LNCaP clone FGC (cell line): ENCODE measurements at places on chromosomes 5 and 9.

DNA sequence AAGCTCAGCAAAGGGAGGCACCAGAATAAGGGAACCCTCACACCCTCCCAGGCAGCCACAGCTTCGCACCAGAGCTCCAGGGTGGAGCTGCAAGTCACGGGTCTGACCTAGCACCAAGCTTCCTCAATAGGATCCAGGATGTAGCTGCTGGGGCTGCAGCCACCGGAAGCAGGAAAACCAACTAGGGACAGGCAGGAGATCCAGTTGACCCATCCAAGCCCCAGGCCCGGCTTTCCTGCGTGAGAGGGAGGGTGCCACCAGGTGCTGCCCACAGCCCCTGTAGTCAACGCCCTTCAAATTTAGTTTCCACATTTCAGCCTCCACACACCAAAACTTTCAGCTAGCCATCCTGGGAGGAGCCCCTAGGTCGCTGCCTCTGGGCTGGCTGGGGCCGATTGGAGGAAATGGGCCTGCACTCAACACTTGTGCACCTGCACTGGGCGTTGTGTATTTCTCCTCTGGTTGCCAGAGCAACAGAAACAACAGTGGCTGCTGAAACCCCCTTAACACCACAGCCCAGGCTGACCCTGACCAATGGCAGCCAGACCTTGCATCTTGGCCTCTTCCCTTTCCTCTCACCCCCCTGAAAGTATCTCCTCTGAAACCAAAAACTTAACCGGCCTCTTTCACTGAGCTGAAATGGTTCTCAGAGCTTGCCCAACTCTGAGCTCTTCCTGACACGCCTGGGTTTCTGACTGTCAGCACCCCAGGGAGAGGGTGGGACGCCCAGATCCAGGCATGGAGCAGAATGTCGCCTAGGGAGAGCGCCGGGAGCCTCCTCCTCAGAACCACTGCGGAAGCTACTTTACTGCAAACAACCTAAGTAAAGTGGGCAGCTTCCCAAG, 226.5 kb upstream of the MAP3K1 start:
- no peak for DNase-seq

DNA sequence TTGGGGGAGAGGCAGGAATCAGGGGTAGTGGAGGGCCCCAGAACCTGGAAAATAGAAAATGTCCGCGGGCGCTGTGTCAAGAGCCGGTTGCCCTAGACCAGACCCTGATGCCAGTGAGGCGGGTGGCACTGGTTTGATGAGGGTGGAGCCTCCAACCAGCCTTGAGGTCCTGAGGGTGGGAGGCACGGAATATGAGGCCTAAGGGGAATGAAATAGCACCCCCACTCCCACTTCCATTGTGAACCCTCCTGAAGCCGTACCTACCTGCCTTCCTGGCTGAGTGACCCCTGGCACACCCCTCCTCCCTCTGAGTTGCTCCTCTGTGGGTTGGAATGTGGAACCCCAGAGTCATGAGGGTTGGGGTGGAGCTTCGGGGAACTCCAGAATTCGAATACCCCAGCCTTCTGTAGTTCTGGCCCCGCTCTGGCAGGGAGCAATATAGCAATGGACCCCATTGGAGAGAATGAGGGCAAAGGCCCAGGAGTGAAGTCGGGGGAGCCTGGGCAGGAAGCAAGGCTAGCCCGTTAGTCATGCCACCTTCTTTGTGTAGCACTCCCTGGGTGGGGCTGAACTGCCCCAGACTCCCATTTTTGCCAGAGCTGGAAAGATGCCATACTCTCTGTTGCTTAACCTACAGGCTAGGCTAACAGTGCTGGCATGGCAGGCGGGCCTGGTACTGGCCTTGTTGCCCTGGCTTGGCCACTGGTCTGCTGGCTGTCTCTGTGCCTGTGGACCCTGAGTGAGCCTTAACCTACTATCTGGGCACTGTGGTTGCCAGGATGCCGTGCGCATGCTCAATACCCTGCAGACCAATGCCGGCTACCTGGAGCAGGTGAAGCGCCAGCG, 1.0 kb downstream of the FPGS start:
- no peak for DNase-seq

GRCh38 chr9:99895510-99895909, 10.9 kb upstream of the STX17 start:
- DNase-seq = no peak

DNA sequence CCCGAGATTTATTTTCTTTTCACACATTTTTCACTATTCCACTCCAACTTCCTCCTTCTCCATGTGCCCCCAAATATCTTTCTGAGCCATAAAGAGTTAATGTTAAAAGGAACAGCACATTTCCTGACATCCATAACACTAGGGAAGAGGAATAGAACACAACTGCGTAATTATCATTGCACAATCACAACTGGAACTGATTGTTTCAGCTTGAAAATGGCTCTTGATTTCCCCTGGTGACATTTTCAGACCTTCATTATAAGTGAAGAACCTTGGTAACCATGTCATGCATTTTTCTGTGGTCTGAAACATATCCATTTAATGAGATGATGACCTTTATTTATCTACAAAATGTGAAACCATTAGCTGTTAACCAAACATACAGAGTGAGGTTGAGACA, 82.4 kb downstream of the PCSK1 start:
- no peak for DNase-seq

DNA sequence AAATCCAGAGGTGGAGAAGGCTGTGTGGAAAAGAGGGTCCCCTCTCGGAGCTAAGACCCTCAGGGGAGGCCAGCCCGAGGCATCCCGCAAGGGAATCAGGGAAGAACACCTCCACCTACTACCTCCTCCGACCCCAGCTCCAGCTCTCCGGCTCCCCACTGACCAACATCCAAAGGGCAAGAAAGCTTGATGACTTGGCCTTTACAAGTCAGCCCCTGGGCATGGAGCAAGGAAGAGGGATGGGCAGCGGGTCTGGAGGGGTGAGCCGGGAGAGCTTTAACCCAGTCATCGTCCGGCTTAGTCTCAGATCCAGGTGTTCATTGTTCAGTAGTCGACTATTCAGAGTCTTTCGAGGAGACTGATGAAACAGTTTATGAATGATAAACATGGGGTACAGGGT, 32.1 kb downstream of the ERAP1 start:
- no peak for DNase-seq

GRCh38 chr9:95268681-95269080, 48.8 kb downstream of the FANCC start:
- peak; percentile 47 for DNase-seq

DNA sequence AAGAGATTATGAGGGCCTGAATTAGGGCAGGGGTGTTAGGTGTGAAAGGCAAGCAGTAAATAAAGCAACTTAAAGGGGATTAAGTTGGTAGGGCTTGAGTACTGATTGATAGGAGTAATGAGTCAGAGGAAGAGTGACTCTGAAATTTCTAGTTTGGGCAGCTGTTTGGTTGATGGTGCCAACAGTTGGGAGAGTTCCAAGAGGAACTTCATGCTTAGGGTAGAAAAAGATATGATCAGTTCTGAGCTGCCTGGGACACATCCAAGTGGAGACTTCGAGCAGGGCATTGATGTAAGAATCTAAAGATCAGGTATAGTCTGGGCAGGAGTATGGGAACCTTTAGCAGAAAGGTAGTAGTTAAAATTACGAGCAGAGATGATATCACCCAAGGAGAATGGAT, 10.2 kb downstream of the MAMDC2 start:
- DNase-seq = peak; percentile 99

GRCh38 chr5:95823738-95824609, 1.4 kb upstream of the GLRX start:
- no peak for DNase-seq

GRCh38 chr5:110536120-110537115, 190.1 kb downstream of the TMEM232 start:
- DNase-seq = no peak

DNA sequence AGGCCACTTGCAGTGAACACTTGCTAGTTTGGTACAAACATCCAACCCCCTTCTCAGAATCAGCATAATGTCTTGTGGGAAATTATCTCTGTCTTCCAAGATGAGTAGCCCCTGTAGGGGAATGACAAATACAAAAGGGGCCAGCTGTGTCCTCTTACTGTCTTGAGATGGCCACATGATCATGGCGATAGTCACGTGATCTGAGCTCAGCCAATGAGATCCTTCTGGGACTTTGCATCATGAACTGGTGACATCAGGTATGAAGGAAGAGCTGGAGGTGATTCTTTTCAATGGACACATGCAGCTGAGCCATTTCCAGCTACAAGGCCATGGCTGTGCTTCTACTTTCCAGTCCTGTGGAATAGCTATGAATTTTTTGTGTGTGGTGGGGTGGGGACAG, 206.3 kb downstream of the IRX1 start:
- DNase-seq = no peak

GRCh38 chr5:123810746-123811340, 298.9 kb downstream of the CSNK1G3 start:
- no peak for DNase-seq

DNA sequence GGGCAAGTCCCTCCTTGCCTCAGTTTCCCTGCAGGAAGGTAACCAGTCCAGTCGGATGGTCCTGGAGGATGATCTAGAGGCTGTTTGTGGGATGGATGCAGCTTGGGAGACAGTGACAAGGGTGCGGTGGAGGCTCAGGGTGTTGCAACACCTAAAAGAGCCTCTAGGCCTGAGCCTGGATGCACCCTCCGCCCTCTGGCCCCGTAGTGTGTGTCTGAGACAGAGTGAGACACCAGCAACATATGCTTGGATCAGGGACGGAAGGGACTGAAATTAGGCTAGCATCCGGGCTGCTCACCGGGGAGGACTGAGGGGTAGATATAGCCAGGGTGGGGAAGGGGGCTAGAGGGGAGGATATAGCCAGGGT, 1.1 kb downstream of the CRAT start:
- DNase-seq = no peak

DNA sequence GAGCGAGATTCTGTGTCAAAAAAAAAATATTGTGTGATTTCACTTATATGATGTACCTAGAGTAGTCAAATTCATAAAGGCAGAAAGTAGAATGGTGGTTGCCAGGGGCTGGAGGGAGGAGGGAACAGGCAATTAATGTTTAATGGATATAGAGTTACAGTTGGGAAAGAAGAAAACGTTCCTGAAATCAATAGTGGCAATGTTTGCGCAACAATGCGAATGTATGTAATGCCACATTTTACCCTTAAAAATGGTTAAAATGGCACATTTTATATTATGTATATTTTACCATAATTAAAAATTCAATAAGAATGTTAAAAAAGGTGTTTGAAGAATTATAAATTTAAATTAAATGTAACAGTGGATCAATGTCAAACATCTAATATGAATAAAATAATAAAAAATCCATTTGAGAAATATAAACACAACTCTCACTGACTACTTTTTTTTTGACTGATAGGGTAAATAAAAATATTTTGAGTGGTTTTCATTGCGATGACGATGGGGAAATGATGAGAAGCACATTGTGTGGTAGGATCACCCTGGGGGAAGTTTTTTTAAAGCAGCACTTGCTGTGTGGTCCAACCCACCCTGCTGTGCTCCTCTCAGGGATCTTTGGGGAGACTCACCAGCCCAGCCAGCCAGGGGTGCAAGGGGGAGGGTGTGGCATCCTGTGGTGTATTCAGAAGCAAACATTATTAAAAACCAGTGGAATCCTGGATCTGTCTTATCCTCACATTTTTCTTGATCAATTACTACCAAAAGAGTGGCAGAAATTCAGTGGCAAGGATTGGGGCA, 4.3 kb downstream of the FYB1 start:
- DNase-seq = no peak

GRCh38 chr5:108675736-108676135, 72.0 kb upstream of the FER start:
- no peak for DNase-seq

DNA sequence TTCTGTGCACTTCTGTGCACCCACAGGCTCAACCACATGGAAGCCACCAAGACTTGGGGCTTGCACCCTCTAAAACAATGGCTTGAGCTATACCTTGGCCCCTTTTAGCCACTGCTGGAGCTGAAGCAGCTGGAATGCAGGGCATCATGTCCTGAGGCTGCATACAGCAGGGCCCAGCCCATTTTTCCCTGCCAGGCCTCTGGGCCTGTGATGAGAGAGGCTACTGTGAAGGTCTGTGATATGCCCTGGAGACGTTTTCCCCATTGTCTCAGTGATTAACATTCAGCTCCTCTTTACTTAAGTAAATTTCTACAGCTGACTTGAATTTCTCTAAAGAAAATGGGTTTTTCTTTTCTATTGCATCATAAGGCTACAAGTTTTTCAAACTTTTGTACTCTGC, 134.0 kb upstream of the EGFLAM start:
- no peak for DNase-seq
